ENCODE measurements at places on chromosomes 2 and 18.

GRCh38 chr2:28366496-28367282 lies 26.0 kb upstream of the FOSL2 start:
- no peak for DNase-seq

DNA sequence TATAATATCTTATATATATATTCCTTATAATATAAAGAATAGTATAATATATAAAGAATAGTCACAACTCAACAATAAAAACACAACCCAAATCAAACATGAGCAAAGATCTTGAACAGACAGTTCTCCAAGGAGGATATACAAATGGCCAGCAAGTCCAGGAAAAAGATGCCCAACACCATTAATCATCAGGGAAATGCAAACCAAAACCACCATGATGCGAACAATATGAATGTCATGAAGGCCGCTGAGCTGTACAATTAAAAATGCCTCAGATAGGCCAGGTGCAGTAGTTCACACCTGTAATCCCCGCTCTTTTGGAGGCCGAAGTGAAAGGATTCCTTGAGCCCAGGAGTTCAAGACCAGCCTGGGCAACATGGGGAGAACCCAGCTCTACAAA lies 58.9 kb downstream of the SLC35F5 start:
- DNase-seq: no peak

DNA sequence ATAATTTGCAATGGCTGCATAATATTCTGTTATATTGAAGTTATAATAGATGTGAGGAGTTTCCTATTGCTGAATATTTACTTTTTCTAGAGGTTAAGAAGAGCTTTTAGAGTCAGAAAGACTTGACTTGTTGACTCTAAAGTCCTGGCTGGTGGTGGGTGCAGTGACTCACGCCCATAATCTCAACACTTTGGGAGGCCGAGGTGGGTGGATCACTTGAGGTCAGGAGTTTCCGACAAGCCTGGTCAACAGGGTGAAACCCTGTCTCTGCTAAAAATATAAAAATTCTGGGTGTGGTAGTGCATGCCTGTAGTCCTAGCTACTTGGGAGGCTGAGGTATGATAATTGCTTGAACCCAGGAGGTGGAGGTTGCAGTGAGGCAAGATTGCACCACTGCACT lies 33.9 kb upstream of the ATIC start:
- no peak for DNase-seq

DNA sequence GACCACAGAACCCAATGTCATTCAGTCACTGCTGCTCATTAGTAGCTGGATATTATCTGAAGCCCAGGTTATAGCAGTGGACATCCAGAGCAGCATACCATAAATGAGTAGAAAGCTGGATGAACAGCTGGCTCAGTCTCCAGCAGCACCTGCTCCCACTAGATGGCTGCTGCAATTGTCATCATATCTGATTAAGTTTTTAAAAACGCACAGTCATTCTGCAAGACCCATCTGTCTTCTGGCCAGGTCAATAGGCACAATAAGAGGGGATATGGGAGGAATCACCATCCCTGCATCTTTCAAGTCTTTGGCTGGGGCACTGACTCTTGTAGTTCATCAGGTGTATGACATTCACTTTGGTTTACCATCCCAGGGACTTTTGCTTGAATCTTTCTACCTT lies 55.1 kb upstream of the XDH start:
- no peak for DNase-seq

DNA sequence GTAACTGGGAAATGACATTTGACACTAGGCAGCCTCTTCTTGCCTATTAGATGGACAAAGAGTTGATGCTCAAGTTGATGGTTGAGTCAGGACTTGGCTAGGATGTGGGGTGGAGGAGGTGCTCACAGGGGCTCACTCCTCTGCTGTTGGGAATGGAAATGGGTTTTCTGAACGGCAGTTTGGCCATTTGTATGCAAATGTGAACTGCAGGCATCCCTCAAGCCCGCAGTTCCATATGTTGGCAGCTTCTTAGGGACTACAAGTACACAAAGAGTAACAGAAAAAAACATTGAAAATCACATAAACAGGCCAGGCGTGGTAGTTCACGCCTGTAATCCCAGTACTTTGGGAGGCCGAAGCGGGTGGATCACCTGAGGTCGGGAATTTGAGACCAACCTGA lies 80.8 kb downstream of the INPP5D start:
- no peak for DNase-seq

DNA sequence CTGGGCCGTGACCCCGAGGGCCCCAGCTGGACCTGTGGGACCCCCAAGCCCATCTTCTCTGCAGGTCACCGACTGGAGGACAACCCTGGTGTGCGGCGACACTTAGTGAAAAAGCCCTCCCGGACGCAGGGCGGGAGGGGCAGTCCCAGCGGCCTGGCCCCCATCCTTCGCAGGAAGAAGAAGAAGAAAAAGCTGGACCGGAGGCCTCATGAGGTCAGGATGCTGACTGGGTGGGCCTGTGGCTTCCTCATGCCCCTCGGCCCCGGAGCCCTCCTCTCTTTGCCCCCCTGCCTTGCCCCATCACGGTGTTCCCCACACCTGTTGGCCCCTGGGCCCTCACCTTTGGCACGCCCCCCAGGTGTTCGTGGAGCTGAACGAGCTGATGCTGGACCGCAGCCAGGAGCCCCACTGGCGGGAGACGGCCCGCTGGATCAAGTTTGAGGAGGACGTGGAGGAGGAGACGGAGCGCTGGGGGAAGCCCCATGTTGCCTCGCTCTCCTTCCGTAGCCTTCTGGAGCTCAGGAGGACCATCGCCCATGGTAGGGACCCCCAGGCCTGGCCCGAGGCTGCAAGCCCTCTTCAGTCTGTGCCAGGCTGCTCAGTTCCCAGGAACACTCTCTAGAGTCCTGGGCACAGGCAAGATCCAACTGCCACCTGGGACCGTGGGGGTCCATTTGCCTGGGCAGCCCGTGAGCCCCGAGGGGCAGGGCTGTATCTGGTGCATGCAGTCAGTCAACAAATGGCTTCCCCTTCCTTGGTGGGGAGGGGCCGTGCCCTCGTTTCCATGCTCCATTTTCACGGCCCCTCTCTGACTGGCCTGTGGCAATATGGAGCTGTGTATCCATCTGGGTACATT lies 4.7 kb downstream of the SLC4A3 start:
- no peak for DNase-seq

GRCh38 chr18:53322163-53322562 lies 902.3 kb downstream of the MBD2 start:
- no peak for DNase-seq

DNA sequence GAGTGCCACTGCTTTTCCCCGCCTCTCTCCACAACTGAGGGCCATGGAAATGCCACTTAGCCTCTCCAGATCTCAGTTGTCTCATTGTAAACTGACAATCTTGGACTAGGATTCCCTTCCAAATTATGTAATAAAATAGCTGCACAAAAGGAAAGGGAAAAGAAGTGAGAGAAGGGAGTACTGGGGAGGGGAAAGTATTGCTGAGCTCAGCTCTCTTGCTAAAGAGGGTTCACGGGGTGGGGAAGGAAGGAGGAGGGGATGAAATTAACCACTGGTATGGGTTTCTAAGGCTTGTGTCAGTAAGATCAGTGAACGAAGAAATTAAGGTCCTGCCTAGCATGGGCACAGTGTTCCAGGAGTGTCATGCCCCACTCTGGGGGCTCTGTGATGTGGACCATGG lies 417.3 kb downstream of the TGIF1 start:
- no peak for DNase-seq

- DNase-seq: no peak
Measured at GRCh38 chr2:116988303-116988702, 826.2 kb upstream of the DDX18 start.

DNA sequence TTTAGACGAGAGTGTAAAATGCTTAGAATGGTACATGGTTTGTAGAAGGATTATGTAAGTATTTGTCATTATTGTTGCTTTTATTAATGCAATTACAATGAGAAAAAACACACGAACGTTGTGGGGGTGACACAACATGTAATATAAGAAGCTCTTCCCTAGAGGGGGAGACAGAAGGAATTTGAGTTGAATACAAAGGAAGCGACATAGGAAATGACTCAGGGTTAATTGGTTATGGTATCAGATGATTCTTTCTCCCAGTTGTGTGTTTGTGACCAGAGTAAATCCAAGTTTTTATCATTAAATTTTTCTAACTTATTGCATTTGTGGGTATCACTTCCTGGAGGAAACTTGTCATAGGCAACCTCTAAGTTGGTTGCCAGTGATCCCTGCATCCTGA lies 625.6 kb upstream of the CDH2 start:
- no peak for DNase-seq

- no peak for DNase-seq
Measured at GRCh38 chr2:41579806-41580205, 468.0 kb upstream of the PKDCC start.

- DNase-seq: no peak
Measured at GRCh38 chr2:223889229-223889628, 51.8 kb upstream of the AP1S3 start.

DNA sequence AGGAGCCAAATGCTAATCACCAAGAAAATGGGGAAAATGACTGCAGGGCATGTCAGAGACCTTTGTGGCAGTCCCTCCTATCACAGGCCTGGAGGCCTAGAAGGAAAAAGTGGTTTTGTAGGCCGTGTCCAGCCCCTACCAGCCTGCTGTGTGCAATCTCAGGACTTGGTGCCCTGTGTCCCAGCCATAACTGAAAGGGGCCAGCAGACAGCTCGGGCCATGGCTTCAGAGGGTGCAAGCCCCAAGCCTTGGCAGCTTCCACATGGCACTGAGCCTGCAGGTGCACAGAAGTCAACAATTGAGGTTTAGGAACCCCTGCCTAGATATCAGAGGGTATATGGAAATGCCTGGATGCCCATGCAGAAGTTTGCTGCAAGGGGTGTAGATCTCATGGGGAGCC lies 391.2 kb upstream of the FSIP2 start:
- no peak for DNase-seq

DNA sequence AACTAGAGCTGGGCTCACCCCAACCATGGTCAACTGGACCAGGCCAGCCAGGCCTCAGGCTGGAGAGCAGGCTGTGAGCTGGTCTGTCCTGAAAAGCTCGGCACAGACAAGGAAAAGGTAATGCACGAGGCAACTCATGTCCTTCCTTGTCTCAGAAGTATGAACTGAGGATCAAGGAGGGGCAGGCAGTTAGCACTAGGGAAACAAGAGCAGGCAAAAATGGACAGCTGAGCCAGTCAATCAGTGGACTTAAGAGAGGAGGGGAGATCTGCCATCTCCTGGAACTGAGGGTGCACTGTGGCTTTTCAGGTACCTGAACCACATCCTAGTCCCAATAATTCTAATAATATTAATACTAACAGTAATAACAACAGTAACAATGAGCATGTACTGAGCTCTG lies 20.6 kb upstream of the WIPF1 start:
- no peak for DNase-seq

DNA sequence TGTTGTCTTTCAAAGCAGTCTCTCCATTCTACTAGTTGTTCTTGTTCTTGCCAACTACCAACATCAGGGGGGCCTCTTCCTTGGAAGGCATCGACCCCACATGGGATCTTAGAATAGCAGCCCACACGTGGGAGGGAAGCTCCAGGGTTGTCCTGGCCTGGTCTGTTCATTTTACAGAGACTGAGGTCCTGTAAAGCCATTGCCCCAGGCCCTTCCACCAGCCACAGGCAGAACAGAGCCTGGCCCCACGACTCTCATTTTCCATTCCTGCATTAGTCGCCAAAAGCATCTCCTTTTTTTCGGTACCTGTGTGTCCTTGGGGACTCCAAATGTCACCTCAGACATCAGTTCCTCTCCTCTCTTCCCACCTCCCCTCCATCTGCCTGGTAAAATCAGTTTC lies 28.0 kb downstream of the CNGA3 start:
- DNase-seq: no peak

DNA sequence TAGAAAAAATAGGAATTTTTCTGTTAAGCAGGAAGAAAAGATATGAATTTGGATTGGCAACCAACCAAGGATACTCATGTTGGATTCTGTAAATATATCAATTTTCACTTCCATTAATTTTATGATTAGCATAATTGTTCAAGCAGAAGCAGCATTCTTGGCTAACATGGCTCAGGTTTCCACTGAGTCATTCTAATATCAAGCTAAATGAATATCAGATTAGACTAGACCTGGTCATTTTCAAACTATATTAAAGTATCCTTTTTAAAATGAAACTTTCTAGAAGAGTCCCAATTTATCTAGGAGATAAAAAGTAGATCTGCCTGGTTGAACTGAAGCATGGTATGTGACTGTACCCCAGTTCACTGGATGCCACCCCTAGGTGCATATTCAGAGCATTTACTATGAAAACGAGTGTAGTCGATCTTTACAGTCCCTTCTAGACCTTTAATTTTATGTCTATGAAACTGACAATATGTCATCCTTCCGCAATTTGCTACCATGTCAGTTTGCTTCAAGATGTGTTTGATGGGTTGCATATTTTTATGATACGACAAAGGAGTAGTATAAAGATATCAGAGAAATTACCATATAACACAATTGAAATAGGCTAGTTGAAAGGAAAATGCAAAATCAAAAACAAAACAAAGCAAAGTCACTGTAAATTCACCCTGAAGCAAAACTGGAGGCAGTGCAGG lies 704.9 kb downstream of the ERBB4 start:
- no peak for DNase-seq

DNA sequence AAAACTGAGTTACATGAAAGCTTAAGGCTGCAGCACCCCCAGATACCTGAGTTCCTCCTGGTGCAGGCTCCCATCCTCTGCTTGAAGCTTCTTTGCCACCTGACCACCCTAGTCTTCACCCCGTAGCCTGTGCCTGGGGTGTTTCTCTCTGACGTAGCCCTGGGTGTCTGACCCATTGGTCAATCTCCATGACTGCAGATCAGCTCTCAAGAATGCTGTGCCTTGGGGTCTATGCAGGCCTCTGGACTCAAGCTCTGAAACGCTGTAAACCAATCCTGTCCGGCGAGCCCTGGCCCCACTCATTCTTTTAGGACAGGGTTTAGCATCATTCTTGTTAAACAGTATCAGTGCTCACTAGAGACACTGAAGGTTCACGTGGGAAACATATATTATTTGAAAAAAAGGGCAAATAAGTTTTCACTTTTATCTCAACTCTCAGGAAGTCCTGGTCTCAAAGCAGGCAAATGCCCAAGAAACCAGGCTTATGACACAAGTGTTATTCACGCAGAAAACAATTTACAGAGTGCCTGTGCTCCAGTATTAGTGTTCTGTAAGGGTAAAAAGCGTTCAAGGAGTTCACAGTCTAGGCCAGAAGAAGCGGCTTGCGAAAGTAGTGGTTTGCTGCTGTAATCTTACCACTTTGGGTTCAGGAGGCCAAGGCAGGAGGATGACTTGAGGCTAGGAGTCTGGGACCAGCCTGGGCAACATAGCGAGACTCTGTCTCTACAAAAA lies 22.8 kb upstream of the PPP4R1 start:
- no peak for DNase-seq

- no peak for DNase-seq
Measured at GRCh38 chr2:24176326-24176725, 1.5 kb downstream of the FAM228A start.

All from substantia nigra (tissue), 51 donors.